Mesendoderm (in vitro differentiated cells): ENCODE measurements at places on chromosomes 5 and 9.

DNA sequence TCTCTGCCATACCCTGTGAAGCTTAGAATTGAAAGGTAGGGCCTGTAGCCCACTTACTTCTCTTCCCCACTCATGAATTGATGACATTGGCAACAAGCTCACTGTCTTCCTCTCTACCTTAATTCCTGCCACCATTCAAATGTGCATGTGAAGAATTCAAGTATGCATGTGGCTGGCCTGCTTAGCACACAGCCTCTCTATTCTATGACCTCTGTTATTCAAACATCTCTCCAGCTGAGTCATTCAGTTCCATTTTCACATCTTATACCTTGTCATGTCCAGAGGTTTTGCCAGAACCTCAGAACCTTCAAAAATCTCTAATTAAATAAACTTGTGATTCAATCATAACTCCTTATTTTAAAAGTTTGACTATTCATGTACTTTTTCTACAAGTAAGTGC, 114.7 kb upstream of the MAN2A1 start:
- DNase-seq, result no peak

DNA sequence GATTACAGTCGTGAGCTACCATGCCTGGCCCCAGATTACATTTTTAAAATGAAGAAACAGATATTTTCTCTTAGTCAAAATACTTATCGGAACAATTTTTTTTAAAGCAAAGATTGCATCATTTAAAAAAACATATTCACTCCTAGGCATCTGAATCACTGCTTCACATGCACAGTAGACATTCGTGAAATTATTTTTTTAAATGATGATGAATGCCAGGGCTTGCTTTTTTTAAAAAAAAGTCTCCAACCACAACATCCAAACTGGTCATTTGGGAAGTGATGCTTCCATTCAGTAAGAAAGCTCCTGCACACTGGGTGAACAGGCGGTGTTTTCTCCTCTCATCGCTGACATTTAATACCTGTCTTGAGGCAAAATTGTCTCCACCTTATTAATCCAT, 223.0 kb upstream of the DMRT1 start:
- DNase-seq, result no peak

GRCh38 chr5:169826618-169827017, 153.7 kb downstream of the INSYN2B start:
- peak; percentile 33 for DNase-seq

DNA sequence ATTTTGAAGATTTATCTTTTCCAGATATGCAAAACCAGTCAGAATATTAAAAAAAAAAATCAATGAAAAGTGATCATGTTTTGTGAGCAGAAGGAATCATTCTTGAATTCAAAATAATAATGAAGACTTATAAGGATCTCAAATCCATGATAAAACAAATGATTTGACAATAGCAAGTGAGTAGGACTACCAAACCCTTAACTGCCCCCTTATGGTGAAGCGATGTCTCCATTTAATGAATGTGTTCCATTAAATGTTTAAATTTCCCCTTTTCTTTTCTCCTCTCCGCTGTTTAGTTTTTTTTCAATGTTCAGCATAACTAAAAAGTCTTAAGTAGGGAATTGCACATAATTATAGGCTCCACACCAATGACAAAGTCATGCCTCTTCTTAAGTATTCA, 12.2 kb upstream of the MARCHF3 start:
- DNase-seq, result peak; percentile 11

- DNase-seq, result no peak
Observed at GRCh38 chr9:16619914-16620520, 250.5 kb downstream of the BNC2 start.

- no peak for DNase-seq
Observed at GRCh38 chr9:69873401-69873950, 52.9 kb downstream of the CFAP95 start.

DNA sequence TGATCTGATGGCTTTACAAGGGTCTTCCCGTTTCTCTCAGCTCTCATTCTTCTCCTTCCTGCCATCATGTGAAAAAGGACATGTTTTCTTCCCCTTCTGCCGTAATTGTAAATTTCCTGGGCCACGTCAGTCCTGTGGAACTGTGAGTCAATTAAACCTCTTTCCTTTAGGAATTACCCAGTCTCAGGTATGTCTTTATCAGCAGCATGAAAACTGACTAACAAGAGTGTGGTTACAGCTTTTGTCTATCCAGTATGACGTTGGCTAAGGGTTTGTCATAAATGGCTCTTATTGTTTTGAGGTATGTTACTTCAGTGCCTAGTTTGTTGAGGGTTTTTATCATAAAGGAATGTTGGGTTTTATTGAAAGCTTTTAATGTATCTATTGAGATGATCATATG, 501.6 kb downstream of the CAAP1 start:
- DNase-seq, result no peak

GRCh38 chr9:121609822-121610637, 41.4 kb upstream of the DAB2IP start:
- peak; percentile 86 for DNase-seq

GRCh38 chr9:111572950-111573604, 26.4 kb downstream of the PTGR1 start:
- DNase-seq, result no peak

- DNase-seq, result no peak
Observed at GRCh38 chr5:16507716-16508115, 42.1 kb upstream of the ZNF622 start.

GRCh38 chr9:27518006-27518405, 6.1 kb upstream of the IFNK start:
- DNase-seq, result no peak

GRCh38 chr5:124908581-124909451, 162.4 kb upstream of the ZNF608 start:
- peak; percentile 91 for DNase-seq

DNA sequence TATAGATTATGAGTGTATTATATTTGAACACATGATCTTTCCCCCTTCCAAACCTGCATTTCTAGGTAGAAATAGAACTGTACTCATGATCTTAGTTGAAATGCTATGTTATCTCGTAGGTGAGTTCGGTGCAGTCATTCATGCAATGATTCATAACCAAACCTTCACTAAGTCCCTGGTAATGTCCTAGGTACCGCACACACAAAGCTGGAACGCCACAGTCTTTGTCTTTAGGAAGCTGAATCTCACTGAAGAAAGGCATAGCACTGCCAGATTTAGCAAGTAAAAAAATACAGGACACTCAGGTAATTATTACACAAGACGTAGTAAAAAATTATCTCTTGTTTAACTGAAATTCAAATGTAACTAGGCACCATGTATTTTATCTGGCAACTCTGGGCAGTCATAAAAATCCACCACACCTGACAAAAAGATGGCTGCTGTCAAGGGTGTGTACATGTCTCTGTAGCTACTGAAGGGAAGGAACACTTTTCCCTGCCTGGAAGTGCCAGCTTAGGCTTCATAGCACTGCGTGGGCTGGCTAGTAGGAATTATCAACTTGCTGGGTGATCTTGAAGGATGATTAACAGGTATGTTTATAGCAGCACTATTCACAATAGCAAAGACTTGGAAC, 28.0 kb upstream of the TXN start:
- no peak for DNase-seq

DNA sequence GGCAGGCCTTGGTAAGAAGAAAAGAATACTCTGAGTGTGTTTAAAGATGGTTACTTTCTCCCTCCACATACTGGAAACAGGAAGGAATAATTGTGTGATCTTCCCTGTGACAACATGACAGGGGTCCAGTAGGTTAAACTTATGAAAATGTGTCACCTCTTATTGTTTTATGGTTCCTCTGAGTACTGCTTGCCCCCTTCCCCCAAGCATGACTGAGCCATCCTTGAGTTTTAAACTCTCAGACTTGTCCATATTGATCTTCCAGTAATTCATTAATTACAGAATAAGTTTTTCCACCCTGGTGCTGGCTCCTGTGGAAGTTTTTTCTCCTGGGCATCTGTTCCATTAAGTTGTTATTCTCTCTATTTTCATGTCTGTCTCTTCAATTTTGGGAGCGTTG, 95.8 kb downstream of the CNTLN start:
- DNase-seq, result no peak

- DNase-seq, result no peak
Observed at GRCh38 chr5:133088064-133088463, 36.3 kb downstream of the HSPA4 start.

- DNase-seq, result no peak
Observed at GRCh38 chr5:73899916-73900315, 273.9 kb downstream of the ARHGEF28 start.

- DNase-seq, result peak; percentile 54
Observed at GRCh38 chr9:123470121-123470782, 114.3 kb downstream of the CRB2 start.

DNA sequence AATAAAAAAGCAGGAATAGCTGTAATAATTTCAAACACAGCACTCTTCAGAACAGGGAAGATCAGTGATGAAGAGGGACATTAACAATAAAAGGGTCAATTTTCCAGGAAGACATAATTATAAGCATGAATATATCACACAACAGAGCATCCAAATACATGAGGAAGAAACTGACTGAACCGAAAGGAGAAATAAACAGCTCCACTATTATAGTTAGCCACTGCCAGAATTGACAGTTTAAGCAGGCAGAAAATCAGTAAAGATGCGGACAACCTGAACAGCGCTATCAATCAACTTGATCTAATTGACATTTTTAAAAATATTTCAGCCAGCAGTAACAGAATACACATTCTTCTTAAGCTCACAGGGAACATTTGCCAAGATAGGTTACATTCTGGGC, 89.1 kb downstream of the MED10 start:
- no peak for DNase-seq

- DNase-seq, result no peak
Observed at GRCh38 chr5:173324115-173325001, 3.9 kb downstream of the STC2 start.

- DNase-seq, result peak; percentile 94
Observed at GRCh38 chr5:121691478-121691877, 160.2 kb upstream of the FTMT start.

GRCh38 chr9:82512728-82513127, 524.2 kb downstream of the SPATA31D1 start:
- DNase-seq, result no peak

GRCh38 chr9:135350003-135350315, 129.6 kb upstream of the PPP1R26 start:
- no peak for DNase-seq

DNA sequence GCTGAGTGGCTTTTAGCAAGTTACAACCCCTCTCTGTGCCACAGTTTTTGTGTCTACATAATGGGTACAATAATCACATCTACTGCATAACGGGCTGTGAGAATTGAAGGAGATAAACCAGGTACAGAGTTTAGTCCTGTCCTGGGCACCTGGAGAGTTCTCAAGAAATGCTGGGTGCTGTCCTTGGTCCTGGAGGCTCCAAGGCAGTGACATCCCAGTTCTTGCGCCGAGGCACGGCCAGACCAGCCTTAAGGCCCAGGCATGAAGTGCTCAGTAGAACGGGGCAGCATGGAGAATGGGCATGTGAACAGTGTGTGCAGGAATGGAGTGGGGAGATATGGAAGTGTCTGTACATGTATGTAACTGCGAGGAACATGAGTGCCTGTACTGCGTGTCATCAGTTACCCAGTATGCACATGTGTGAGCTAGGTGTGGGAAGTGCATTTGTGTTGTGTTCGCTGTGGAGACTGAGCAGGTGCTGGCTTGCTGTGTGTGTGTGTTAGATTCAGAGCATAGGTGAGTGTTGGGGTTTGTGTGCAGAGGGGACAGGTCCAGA, 6.3 kb upstream of the UNC5A start:
- DNase-seq, result peak; percentile 71

DNA sequence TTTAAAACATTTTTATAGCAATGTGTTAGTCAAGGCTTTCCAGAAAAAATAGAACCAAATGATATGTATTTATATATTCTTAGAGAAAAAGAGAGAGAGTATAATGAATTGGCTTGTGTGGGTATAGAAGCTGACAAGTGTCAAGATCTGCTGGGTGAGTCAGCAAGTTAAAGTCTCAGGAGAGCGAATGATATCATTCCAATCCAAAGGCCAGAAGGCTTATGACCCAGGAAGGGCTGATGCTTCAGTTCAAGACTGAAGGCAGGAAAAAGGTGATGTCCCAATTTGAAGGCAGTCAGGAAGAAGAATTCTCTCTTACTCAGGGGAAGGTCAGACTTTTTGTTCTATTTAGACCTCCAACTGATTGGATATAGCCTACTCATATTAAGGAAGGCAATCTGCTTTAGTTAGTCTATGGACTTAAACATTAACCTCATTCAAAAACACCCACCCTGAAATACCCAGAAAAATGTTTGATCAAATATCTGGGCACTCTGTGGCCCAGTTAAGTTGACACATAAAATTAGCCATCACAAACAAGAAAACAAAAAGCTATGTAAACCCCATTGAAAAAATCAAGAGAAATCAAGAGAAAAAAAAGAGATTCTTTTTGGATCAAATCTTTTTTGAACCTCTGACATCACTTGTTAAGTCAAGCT, 189.6 kb downstream of the PIK3R1 start:
- peak; percentile 45 for DNase-seq

- no peak for DNase-seq
Observed at GRCh38 chr9:5073701-5074100, 88.6 kb downstream of the JAK2 start.

- no peak for DNase-seq
Observed at GRCh38 chr5:8577792-8578191, 708.8 kb downstream of the MTRR start.

DNA sequence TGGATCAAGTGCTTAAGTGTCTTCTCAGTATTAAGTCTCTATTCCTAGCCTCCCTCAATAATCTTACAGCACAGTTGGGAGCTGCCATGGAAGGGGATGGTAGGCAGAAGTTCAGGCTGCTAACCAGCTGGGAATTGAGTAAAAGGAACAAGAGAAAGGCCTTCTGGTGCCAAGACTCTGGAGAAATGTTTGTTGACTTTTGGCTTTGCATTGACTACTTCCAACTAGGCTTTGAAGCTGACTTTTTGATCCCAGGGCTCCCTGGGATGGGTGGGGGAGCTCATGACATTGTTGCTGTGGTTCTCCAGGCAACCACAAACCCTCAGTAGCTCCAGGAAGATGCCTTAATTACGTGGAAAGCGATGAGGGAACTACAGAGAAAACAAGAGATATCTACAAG, 85.2 kb upstream of the HTR4 start:
- DNase-seq, result no peak

- DNase-seq, result peak; percentile 86
Observed at GRCh38 chr5:32276173-32276853, 36.4 kb downstream of the MTMR12 start.
